NCI-H510A (cell line): ENCODE measurements at places on chromosomes 3 and 15.

DNA sequence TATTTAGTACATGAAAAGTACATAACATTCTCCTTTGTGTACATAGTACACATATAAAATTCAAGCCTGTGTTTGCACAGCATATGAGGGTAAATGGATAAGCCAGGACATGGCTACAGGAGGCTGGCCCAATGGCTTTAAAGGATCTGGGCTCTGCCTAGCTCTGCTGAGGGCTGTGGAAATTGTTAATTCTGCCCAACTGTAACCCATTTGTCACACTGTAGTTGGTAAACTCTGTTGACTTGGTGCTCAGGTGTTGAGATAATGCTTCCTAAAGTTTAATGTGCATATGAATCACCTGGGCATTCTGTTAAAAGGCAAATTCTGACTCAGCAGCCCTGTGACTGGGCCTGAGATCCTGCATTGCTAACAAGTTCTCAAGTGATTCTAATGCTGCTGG lies 196.5 kb upstream of the ZPLD1 start:
- DNase-seq, result no peak

DNA sequence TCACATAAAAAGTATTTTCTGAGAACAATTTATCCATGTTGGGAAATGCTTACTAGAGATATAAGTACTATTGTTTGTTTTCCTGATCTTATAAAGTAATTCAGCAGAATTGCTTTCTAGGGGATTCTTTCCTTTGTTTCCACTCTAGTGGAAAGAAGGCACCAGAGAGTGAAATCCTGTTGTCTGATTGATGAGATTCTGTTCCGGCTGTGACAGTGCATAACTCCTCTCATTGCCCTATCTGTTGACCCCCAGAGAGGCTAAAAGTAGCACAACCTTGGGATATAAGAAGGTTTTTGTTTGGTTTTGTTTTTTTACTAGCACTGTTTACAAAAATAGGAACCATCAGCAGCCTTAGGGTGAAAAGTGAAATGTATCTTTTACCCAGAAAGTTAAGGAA lies 114.1 kb downstream of the ALCAM start:
- no peak for DNase-seq

DNA sequence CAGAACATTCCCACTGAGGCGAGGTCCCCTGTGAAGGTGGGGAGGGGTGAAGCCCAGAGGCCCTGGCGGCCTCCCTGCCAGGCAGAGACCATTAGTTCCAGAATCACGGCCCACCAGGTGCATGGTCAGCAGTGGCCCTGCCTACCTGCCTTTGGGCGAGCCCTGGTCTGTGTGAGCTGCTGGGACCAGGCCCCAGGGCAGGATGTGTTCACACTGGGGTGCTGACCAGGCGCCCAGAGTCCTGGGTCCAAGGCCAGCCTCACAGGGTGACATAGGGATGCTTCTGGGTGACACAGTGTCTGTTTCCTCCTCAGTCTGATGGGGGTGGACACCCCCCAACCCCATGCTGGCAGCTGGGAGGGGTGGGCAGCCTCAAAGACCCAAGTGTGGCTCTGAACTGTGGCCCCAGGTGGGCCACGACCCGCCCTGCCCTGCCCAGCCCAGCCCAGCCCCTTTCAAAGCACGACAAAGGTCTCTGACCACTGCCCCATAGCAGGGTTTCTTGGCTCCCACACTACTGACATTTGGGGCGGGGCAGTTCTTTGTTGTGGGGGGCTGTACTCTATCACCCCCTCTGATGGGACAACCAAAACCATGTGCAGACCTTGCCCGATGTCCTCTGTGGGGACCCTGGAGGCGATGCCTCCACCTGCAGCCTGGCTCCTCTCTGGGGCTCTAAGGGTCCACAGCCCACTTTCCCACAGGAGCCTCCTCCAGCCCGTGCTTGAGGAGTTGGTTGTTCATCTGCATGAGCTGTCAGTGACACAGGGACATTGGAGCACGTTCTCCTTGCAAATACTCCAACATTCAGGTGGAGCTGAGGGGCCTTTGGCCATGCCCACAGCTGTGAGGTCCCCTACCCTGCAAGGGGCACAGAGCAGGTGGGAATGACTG lies 44.8 kb upstream of the SLC41A3 start:
- no peak for DNase-seq

DNA sequence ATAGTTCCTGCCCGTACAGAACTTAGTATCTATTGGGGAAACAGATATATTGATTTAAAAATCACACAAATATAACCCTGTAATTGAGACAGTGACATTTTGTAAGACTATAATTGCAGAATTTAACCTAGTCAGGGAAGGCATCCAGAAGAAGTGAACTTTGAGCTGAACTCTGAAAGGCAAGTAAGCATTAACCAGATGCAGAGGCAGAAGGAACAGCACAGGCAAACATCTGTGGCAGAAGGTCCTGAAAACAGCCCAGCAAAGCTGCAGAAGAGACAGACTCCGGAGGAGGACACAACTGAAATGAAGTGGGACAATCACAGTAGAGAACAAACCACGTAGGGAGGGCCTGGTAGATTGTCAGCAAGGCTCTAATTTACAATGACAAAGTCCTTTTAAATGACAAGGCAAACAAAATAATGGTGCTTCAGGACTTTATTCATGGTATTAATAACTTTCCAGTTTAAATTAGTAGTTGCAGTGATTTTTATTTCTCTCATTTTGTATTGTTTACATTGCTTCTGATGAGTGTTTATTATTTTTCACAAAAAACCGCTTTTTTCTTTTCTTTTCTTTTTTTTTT lies 14.5 kb downstream of the BCL2A1 start:
- DNase-seq, result no peak

DNA sequence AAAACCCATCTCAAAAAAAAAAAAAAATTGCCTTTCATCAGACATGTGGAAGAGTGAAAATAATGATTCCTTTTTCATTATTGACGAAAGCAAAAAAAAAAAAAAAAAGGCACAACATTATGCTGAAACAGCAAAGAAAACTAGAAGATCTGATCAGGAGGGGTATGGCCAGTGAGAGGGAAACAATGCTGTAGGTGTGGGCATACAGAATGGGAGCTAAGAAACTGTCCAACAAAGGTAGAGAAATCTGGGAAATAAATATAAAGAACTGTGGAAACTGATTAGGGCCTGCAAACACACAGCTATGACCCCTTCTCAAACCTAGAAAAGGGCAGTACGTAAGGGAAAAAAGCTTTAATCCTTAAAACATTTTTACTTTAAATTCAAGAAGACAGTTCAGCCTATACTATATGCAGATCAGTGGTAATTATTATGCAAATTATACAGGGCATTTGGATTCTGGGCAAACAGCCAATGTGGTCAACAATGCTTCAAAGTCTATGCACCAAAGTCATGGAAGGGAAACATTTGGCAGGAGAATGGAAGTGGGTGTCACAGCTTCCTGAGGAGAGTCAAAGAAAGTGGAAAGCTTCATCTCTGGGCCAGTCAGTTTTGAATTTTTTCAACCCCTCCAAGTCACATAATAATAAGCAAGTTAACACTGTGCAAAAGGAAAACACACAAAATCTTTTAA lies 68.3 kb upstream of the SLC12A8 start:
- no peak for DNase-seq

DNA sequence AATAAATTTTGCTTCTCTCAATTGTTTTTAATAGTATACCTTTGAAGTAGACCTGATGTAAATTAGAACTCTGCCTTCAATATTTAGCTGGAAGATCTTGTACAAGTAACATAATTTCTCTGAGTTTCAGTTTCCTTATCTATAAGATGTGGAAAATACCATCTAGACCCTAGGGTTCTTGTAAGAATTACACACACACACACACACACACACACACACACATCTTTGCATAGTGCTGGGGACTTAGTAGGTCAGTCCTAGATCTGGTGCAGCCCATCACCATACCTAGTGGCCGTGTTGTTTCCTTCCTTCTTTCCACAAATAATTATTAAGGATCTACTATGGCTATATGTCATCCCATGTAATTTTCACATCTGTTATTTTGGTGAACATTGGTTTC lies 11.0 kb downstream of the TRAT1 start:
- DNase-seq, result no peak

- DNase-seq, result no peak
These were observed 730 bp downstream of the SPRED1 start for GRCh38 chr15:38253351-38253781.

GRCh38 chr3:128551867-128552266 lies 58.9 kb upstream of the GATA2 start:
- no peak for DNase-seq

DNA sequence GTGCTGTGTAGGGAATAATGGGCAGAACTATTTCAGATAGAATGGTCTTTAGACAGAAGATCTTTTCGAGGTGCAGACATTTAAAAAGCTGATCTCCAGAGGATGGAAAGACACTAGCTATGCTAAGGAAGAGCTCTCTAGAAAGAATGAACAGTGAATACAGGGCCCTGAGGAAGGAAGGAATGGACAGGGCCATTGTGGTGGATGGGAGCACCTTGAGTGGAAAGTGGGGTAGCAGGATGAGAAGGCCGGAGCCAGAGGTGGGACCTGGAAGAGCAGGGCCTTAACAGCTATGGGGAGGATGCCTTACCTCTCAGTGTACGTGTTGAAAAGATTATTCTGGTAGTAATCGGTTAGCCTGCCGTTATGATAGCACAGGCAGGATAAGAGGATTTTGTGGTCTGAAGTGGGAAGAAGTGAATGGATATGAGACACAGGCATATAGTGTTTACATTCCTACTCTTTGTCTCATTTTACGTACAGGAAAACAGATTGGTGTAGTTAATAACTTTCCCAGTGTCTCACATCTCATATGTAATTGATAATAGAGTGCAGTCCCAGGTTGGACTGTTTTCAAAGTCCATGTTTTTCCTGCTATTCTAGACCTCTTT lies 172.4 kb downstream of the KLHL25 start:
- DNase-seq, result no peak

DNA sequence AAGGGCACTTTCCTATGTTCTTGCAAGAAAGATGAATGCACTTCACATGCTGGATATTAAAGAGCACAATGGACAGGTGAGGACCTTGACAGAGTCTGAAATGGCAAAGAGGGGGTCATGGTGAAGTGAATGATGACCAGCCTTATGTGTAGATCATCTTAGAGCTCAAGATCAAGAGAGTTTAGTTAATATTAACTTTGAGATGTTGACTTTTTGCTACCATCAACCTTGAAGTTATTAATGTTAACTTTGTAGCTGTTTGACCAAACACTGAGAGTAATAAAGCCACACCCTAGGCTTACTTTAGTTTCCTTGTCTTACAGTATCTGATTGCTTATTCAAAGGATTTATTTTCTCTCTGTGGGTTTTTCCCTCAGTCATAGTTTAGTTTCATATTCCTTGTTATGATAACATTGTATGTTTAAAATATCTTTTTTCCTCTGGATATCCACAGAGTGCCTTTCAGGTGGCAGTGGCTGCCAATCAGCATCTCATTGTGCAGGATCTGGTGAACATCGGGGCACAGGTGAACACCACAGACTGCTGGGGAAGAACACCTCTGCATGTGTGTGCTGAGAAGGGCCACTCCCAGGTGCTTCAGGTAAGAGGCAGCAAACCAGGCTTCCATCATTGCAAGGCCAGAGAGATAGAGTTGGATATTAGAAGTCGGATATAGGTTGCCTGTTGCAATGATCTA lies 5.4 kb downstream of the NFKBIZ start:
- no peak for DNase-seq

- no peak for DNase-seq
These were observed 303.8 kb downstream of the TLE3 start for GRCh38 chr15:69793781-69794451.

DNA sequence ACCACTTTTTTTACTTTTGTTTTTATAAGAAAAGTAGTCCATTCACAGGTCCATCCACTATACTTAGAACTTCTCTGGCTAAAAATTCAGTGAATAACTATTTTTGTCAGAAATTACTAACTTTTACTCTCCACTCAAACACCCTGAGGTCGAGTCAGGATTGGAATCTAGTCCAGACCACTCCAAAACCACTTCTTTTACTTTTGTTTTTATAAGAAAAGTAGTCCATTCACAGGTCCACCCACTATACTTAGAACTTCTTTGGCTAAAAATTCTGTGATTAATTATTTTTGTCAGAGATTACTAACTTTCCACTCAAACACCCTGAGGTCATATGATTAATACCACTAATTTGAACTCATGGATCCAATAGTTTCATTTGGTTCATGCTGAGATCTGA lies 239.4 kb downstream of the RORA start:
- no peak for DNase-seq

DNA sequence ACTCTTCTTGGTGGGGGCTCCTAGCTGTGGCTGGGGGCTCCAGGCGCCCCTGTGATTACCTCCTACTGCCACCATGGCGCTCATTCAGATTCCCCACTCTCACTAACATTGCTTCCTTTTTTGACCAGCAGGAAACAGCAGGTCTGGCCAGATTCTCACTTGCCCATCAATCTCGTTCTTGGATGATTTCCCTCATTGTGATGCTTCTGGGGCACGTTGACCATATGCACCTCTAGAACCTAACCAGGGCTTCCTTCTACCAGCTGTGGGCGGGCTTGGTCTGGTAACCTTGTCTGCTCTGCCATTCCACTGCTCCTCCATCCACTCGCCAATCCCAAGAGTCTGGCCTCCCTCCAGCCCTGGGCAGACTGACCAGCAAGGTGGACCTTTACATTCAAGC lies 35.9 kb upstream of the PTPN23 start:
- DNase-seq, result no peak

GRCh38 chr15:85555875-85556617 lies 175.6 kb downstream of the AKAP13 start:
- no peak for DNase-seq

GRCh38 chr15:60371175-60372051 lies 26.4 kb downstream of the ANXA2 start:
- no peak for DNase-seq

- no peak for DNase-seq
These were observed 1.0 kb downstream of the ATP2C1 start for GRCh38 chr3:130894986-130895280.

- no peak for DNase-seq
These were observed 429.5 kb downstream of the NLGN1 start for GRCh38 chr3:173826901-173827609.

GRCh38 chr15:29270976-29271375 lies 1.4 kb upstream of the NSMCE3 start:
- no peak for DNase-seq

GRCh38 chr15:42453826-42454225 lies 37.1 kb downstream of the ZNF106 start:
- DNase-seq, result no peak

- DNase-seq, result no peak
These were observed 317.3 kb upstream of the CFAP20DC start for GRCh38 chr3:59367150-59367549.

DNA sequence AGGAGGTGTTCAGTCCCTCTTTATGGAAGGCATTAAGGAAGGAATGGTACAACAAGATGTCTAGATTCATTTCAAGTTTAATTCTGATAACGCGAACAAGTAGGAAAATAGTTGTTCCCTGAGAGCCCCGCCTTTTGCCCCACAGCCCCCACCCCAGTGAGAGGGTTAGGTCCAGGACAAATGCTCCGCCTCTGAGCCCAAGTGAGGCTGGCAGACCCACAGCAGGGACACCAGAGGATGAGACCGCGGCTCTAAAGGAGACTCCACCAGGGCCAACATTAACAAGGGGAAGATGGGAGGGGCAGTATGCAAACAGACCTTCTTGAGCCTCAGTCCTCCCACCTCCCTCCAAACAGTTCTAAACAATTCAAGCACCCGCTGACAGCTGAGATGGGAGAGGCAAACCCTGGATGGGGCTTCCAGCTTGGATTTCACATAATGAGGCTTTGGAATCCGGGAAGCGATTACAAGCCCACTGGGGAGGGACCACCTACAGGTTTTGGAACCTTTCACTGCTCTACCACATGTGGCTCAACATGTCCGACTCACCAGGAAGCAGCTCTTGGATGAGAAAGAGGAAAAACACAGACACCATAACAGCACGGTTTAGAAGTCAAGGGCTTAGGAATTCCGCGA lies 42.9 kb upstream of the IREB2 start:
- DNase-seq, result no peak

- no peak for DNase-seq
These were observed 42.1 kb downstream of the CORO2B start for GRCh38 chr15:68620721-68621527.
